Caki2 (cell line): ENCODE measurements at places on chromosomes 3 and 15. TPM values are rescaled to one million over a fixed set of nuclear protein-coding genes. Genes with fewer than 3 reads are reported as not detected.

The GTF2E1 gene
- 14.5 and 33.2 TPM in 2 replicates for total RNA-seq

The SLC27A2 gene
- total RNA-seq, result 0.06 and 0.57 TPM in 2 replicates

The ARRDC4 gene
- total RNA-seq, result 6.3 and 13.4 TPM in 2 replicates

The TMC3 gene
- not detected in 2 replicates for total RNA-seq

The SLC22A14 gene
- total RNA-seq, result not detected in 2 replicates
